A673 (cell line): ENCODE measurements at places on chromosomes 1 and 21. TPM values are rescaled to one million over a fixed set of nuclear protein-coding genes. Genes with fewer than 3 reads are reported as not detected.
A peak's percentile ranks its signal among the peaks of the same experiment; 100 is the strongest.

The PCP4 gene
- not detected in 2 replicates for total RNA-seq

The OLFML3 gene
- 319 and 349 TPM in 2 replicates for total RNA-seq

The SLC5A9 gene
- total RNA-seq: not detected in 2 replicates

The OSCP1 gene
- 5.7 and 10.6 TPM in 2 replicates for total RNA-seq

The ALG14 gene
- total RNA-seq: 6.4 and 11.3 TPM in 2 replicates

The C2CD4D gene
- not detected in 2 replicates for total RNA-seq

The PRAMEF9 gene
- not detected in 2 replicates for total RNA-seq

The COQ8A gene
- total RNA-seq: 7.7 and 10.0 TPM in 2 replicates

DNA sequence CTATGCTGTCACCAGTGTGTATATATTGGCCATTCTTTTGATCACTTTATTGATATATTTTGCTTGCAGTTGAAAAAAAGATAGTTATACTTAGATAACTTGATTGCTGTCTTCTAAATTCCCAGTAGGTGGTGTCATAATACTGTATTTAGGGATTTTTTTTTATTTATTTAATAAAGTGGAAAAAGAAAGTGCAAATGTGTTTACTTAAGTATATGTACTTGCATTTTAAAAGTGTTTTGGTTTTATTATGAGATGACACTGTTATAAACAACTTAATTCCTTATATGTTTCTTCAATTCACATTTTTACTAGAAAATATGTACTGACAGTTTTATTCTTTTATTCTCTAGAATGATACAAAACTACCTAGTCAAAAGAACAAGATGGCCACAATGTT lies 164.8 kb downstream of the USP25 start:
- H3K4me3 ChIP-seq: no peak overlapping the region
- H3K36me3 ChIP-seq: no peaks in the 10 kb centered on the region

GRCh38 chr1:6783221-6783620 lies 2.0 kb upstream of the CAMTA1 start:
- no peaks in the 10 kb centered on the region for H3K27me3 ChIP-seq
- H3K4me1 ChIP-seq: peaks cover 4% of the 10 kb centered on the region
- DNase-seq: no peak
- H3K36me3 ChIP-seq: no peaks in the 10 kb centered on the region
- no peak overlapping the region for H3K27ac ChIP-seq

GRCh38 chr1:26723013-26723991 lies 27.5 kb downstream of the ARID1A start:
- peak overlapping the region; percentile 16 for H3K4me3 ChIP-seq
- H3K36me3 ChIP-seq: no peaks in the 10 kb centered on the region
- H3K27me3 ChIP-seq: no peaks in the 10 kb centered on the region
- peak; percentile 99 for DNase-seq
- peak overlapping the region; percentile 70 for H3K27ac ChIP-seq

DNA sequence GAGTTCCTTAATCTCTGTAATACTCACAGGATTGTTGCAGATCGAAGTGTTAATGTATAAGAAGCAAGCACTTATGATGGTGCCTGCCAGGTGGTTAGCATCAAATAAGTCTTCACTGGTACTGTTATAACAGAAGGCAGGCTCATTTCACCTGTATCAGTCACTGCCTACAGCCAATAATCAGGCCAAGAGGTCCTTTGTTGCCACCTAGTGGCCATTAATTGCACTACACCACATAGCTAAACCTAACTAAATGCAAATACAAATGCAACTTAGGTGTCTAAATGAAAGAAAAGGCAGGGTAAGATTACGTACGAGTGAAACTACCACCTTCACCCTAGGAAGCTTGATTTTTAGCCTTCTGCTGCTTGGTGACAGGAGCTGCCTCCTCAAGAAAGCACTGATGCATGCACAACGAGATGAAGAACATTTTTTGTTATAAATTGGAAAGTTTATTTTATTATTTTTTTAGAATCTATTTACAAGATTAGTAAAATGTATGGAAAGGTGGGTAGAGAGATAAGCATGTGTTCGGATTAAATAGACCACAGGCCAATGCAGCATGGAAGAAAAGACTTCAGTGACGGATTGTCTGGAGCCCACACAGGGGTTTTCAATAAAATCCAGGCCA lies 334.8 kb upstream of the CAMK1G start:
- H3K4me1 ChIP-seq: no peaks in the 10 kb centered on the region
- H3K27me3 ChIP-seq: peaks cover 18% of the 10 kb centered on the region
- H3K4me3 ChIP-seq: no peak overlapping the region

DNA sequence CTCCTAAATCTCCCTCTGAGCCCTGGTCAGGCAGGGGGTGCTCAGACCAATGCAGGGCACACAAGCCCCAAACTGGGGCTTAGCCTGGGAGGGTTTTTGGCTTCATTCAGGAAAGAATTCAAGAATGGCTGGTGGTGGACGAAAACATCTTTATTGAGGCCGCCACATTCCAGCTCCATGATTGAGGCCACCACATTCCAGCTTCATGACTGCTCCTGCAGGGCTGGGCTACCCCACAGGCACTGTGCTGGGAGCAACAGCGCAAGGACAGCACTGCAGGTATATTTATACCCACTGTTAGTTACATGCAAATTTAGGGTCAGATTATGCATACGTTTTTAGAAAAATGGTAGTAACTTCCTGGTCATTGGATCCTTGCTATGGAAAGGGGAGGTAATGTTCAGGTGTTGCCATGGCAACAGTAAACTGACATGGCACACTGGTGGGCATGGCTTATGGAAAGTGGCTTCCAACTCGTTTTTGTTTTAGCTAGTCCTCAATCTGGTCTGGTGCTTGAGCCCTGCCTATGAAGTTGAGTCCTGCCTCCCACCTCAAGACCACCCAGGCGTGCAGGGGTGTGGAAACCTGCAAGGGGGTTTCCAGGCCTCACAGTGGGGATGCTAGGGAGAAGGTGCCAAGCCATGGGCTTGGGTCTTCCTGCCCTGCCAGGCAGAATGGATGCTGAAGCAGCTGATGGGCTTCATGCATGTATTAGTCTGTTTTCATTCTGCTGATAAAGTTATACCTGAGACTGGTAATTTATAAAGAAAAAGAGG lies 348.7 kb upstream of the AJAP1 start:
- H3K4me1 ChIP-seq: no peaks in the 10 kb centered on the region
- H3K4me3 ChIP-seq: no peak overlapping the region
- no peak for DNase-seq
- no peaks in the 10 kb centered on the region for H3K27me3 ChIP-seq
- H3K36me3 ChIP-seq: no peaks in the 10 kb centered on the region

DNA sequence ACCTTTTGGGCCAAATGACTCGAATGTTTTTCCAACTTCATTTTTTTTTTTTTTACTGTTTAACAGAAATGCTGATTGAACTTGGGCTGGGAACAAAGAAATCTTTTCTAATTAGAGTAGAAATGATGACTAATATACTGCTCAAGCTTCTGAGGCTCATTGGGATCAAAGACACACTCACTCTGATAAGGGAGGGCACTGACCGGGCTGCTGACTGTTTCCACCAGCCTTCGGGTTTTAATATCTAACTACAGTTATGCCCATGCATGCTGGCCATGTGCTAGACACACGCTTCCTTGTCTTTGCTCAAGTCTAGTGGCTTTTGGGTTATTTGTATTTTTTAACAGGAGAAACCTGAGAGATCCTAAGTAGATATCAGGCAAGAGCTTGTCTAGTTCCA lies 16.8 kb downstream of the ZBTB18 start:
- H3K4me1 ChIP-seq: no peaks in the 10 kb centered on the region
- DNase-seq: no peak
- H3K4me3 ChIP-seq: no peak overlapping the region
- H3K36me3 ChIP-seq: no peaks in the 10 kb centered on the region
- H3K27ac ChIP-seq: no peak overlapping the region
- H3K27me3 ChIP-seq: no peaks in the 10 kb centered on the region

GRCh38 chr1:182863940-182864339 lies 24.8 kb downstream of the DHX9 start:
- H3K36me3 ChIP-seq: peaks cover 100% of the 10 kb centered on the region
- no peak for DNase-seq
- H3K27me3 ChIP-seq: no peaks in the 10 kb centered on the region
- H3K4me3 ChIP-seq: no peak overlapping the region
- no peaks in the 10 kb centered on the region for H3K4me1 ChIP-seq

DNA sequence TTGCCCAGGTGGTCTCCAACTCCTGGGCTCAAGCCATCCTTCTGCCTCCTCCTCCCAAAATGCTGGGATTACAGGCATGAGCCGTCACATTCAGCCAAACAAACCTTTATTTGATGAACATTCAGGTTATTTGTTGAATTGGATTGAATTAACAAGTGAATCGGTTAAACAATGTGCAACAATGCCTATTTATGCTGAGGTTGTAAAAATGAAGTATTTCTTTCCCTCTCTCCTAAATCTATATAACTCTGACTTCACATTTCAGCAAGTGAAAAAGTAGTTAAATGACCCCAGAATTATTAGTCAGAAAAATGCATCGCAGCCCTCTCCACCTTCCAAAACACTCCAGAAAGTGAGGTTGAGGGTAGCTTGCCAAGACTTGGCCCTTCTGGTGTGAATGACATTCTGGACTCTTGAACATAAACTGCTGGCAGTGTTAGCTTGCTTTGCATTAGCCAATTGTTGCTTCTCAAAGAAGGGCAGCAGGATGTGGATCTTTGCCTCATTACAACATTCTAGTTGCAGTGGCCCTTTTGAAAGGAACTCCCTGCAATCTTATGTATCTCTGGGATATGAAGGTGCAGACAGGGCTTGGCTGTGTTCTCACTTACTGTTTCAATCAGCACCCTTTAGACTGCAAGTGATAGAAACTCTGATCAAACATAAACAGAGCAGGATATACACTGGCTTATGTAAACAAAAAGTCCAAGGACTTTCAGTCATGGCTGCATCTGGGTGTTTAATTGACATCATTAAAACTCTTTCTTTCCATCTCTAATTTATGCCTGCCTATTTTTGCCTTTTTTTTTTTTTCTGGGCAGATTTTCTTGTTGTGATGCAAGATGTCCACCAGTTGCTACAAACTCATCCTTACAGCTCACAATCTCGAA lies 22.4 kb downstream of the EDN2 start:
- H3K36me3 ChIP-seq: no peaks in the 10 kb centered on the region
- no peaks in the 10 kb centered on the region for H3K27me3 ChIP-seq
- DNase-seq: no peak

GRCh38 chr21:35664683-35665082 lies 395.6 kb downstream of the SETD4 start:
- H3K36me3 ChIP-seq: no peaks in the 10 kb centered on the region
- H3K27ac ChIP-seq: no peak overlapping the region
- DNase-seq: no peak
- no peak overlapping the region for H3K4me3 ChIP-seq
- peaks cover 27% of the 10 kb centered on the region for H3K27me3 ChIP-seq

GRCh38 chr1:214354440-214355148 lies 73.6 kb downstream of the SMYD2 start:
- no peaks in the 10 kb centered on the region for H3K27me3 ChIP-seq
- H3K4me1 ChIP-seq: peaks cover 18% of the 10 kb centered on the region
- H3K36me3 ChIP-seq: peaks cover 58% of the 10 kb centered on the region
- H3K4me3 ChIP-seq: no peak overlapping the region

- peak overlapping the region; percentile 93 for H3K4me3 ChIP-seq
- no peaks in the 10 kb centered on the region for H3K36me3 ChIP-seq
- H3K27me3 ChIP-seq: no peaks in the 10 kb centered on the region
- peak overlapping the region; percentile 87 for H3K27ac ChIP-seq
Observed at GRCh38 chr1:212284332-212284743, 872 bp upstream of the PPP2R5A start.
